ENCODE measurements at places on chromosomes 11 and 22.

DNA sequence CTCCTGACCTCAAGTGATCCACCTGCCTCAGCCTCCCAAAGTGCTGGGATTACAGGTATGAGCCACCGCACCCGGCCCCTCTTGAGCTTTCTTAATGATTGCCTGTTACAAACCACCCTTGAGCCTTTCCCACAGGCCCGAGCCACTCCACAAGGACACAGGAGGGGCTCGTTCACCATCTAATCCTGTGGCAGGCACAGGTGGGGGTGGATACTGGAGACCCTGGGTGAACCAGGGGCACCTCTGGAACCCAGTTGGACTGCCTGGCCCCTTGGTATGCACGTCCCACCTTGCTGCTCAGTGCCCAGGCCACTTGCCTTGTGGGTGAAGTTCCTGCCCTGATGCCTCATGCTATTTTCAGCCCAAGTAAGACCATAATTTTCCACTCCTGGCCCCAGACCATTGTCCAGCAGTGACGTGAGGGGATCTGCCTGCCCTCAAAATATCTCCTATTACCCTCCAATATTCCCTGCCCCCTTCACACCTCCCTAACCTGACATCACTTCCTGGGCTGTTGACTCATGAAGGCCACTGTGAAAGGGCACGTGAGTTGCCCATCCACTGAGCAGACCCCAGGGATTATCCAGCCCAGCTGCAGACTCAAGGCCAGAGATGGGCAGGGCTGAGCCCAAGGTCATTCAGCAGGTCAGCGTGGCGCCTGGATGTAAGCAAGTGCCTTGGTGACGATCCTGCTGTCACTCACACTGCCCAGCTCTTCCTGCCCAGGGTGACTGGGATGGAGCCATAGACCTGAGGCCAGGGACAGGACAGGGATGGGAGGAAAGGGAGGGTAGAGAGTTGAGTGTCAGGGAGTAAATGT, 19.6 kb downstream of the P2RY2 start:
- no peak for DNase-seq

GRCh38 chr11:2569321-2569721, 124.5 kb downstream of the KCNQ1 start:
- no peak for DNase-seq

DNA sequence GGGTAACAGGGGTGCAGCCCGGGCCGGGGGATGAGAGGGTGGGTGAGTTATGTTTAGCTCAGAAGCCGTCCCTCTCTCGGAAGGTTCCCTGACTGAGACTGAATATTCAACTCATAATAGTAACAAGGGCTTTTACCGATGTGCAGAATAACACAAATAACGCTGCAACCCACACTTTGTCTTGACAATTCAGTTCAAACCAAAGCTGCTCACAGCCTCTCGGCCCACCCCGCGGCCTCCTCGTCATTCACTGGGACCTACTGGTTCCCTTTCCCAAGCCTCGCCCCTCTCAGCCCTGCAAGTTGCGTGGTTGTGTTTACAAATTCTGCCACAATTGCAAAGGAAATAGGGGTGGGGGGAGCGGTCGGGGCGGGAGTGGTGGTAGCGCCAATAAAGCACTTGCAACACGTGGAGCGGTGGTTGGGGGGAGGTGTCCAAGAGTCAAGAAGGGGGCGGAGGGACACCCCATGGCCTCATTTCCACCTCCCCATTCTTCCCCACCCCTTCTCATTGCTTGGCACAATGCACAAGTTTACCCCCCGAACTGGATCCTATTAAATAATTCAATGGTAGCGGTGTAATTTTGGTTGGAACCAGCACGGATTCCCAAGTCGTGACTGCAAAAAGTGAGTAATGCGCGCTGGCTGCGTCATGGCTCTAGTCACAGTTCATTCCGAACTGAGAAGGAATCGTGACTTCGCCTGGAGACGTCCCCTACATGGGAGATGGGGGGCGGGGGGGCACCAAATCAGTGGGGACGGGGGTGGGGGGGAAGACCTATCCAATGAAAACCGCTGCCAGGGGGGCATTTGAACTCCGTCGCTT, 102.0 kb upstream of the HSD17B12 start:
- no peak for DNase-seq

- DNase-seq = no peak
These were observed 5.7 kb upstream of the MUC5B start for GRCh38 chr11:1217151-1217550.

DNA sequence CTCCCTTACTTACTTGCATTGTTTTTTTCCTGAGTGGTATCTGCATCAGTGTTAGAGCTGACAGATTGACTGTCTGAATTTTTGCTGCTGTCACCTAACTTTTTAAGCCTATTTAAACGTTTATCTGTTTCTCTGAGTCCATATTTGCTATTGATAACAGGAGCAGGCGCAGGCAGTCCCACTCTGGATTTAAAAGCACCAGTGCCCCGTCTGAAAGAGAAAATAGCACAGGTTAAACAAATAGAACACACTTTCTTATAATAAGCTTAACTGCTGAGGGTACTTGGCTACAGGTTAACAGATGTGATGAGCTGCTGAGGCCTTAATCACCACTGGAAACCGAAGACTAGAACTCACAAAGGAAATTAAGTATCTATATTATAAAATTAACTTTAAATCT, 45.8 kb upstream of the CHKA start:
- DNase-seq = no peak

DNA sequence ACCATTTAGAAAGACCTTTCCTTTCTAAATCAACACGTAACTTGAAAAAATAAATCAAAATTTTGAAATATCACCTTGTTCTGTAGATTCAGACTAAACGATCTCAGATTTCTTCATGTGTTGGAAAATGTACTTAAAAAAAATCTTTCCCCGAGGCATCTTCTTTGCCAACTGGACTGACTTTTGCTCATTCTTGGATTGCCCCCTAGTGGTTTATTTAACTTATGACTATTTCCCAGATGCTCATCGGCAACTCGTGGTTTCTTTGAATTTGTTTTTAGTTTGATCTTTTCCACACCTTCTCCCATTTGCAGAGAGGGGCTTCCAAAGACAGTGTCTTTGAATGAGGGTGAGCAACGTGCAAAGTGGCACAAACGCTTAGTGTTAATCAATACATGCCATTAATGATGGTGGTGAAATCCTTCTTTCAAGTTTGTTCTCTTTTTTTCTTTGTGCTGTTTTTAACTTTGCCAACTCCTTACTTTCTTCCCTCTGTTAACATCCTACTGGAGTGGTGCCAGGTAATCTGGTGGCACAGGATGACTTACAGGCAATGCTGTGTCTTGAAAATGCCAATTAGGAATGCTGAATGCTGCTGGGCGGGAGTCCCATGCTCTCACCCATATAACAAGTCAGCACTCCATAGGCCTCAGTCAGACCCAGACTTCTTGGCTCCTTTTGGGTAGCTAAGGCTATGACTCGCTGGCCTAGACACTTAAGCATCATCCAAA, 18.3 kb downstream of the PRSS23 start:
- DNase-seq = no peak

GRCh38 chr22:50621948-50622722, 5.8 kb downstream of the ARSA start:
- DNase-seq = peak; percentile 43

DNA sequence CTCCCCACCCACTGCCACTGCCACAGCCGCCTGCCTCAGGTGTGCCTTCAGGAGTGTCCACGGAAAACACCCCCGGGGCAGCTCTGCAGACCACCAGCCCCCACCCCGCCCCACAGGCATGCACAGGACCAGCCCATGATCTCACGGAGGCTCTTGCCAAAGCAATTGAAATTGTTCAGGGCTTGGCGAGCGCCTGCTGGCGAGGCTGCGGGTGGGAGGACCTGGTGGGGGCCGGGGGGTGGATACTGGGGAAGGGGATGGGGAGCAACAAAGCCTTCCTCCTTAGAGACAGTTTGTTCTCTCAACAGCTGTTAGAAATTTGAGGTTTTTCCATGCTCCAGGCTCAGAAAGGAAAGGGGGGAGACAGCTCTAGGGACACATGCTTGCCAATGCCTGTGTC, 274.7 kb downstream of the MN1 start:
- DNase-seq = no peak

All from activated T-cell treated with anti-CD3 and anti-CD28 coated beads, Interleukin-2, amount 50 U/mL, for 1 hour (primary cell).